ENCODE measurements at places on chromosomes 4 and X. TPM values are rescaled to one million over a fixed set of nuclear protein-coding genes. Genes with fewer than 3 reads are reported as not detected.
A peak's percentile ranks its signal among the peaks of the same experiment; 100 is the strongest.

Gene GAGE12E
- not detected for total RNA-seq

Gene LAMTOR3
- 133 TPM for total RNA-seq

DNA sequence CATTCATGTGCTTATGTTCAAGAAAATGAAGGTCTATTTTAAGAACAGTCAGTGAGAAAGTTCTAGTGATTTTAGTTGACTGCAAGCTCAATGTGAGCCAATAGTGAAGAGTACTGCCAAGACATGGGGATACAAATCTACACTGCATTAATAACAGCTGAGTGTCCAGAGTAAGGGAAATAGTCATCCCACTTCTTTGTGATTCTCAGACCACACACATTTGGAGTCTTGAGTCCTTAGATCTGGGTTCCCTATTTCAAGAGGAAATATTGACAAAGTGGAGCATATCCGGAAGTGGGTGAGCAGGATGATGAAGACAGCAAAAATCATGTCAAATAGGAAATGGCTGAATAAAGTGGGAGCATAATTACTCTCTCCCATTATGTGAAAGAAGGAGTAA is 171.1 kb downstream of the LARP7 start:
- DNase-seq, result no peak

- no peak for DNase-seq
These were observed 296.3 kb upstream of the ATOH1 start for GRCh38 chr4:93532234-93532633.

Gene MID1IP1
- 78.8 TPM for total RNA-seq

- no peak for DNase-seq
These were observed 32.0 kb upstream of the ANXA5 start for GRCh38 chr4:121728798-121729226.

DNA sequence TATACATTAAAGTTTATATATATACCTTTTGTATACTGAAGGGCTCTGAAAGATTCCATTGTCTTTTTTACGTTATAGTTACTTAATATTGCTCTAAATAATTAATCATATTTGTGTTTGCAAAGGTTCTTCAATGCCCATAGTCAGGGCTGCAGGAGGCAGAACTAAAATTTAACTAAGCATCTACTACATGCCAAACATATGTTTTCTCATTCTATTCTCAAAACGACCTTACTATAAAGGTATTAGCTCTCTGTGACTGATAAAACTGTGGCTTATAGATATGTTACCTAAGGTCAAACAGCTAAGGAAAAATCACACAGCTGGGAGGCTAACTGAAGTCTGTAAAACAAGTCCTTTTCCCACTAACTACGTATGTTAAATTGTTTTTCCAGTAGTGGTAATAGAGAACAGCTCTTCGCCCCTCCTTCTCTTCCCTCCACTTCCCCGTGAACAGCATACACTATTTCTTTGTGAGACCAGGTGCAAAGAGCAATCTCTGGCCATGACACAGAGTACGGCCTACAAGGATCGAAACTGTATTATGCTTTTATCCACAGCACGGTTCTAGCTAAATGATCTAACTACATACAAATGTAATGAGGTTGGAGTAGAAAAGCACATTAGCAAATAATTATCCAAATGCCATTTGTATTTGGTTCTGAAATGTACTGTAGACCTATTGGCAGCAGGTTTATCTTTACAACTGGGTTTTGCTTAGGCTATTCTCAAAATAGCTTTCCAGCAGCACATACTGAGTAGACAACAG is 1.7 kb downstream of the CNOT6L start:
- peak; percentile 57 for DNase-seq

GRCh38 chrX:1300449-1300848 is 31.8 kb downstream of the CSF2RA start:
- no peak for DNase-seq

- peak; percentile 5 for DNase-seq
These were observed 101.8 kb downstream of the AGTR2 start for GRCh38 chrX:116272322-116272721.

GRCh38 chr4:244471-244870 is 60.8 kb downstream of the ZNF732 start:
- peak; percentile 26 for DNase-seq

Gene MAGEA10
- not detected for total RNA-seq

DNA sequence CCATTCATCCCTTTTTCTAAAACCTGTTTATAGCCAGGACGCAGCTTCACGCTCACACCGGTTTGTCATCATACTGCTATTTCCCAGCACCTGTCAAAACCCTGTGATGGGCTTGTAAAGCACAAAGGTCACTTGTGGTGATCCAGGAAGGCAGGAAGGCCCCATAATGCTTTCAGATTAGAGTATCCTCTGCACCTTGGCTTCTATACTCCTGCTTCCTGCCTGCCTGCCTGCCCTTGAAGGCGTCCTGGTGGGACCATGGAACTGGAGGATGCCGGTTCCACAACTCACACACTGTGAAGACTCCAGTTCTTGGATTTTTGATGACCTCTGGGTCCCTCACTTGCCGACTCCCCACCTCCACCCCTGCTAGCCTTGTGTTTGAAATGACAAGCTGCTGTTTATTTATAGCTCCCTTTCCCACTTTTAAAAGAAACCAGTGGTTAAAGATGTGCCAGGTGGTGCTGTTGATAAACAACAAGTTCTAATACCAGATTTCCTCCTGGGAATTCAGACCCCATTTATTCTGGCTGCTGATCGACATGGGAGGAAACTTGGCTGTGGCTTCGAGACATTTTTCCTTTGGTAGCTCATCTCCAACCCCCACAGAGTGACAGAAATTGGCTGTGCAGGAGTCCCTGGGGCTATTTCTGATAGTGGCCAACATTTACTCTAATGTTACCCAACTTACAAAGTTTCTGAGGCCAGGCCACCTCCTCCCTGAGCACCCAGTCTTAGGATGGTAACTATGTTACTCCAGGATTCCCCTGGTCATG is 211.5 kb downstream of the KDR start:
- peak; percentile 57 for DNase-seq

GRCh38 chrX:130024127-130024526 is 41.7 kb downstream of the BCORL1 start:
- DNase-seq, result peak; percentile 28

Gene SPCS3
- total RNA-seq, result 148 TPM

Gene RIBC1
- total RNA-seq, result 0.24 TPM

Gene NEXMIF
- 0.80 TPM for total RNA-seq

- DNase-seq, result no peak
These were observed 169.0 kb downstream of the RAPGEF2 start for GRCh38 chr4:159271856-159272255.

Gene RAB39B
- 1.00 TPM for total RNA-seq

GRCh38 chr4:161256172-161256571 is 907.6 kb downstream of the FSTL5 start:
- no peak for DNase-seq

Gene RBMXL3
- not detected for total RNA-seq

DNA sequence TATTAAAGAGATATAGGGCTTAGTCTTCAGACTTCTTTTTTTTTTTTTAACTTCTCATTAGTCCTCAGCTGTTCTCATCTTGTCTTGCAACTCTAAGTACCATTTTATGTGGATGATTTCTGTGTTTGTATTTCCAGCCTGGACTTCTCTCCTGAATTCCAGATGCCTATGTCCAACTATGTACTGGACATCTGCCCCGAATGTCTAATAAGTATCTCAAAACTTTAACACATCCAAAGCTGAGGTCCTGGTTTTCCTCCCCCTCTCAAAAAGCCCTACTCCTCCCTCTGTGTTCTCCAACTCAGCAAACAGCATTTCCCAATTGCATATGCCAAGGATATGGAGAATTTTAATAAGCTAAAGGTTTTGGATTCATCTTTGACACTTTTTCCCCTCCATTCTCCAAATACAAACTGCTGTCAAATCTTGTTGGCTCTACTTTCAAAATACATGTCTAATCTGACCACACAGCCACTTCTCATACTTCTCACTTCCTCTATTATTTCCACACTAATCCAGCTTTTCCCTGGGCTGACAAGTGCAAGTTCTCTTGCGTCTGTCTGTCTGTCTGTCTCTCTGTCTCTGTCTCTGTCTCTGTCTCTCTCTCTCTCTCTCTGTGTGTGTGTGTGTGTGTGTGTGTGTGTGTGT is 79.8 kb downstream of the CLCN5 start:
- DNase-seq, result no peak

- DNase-seq, result no peak
These were observed 2.2 kb downstream of the ATP8A1 start for GRCh38 chr4:42654631-42655268.

Gene NAP1L3
- 37.9 TPM for total RNA-seq
